CD4-positive, alpha-beta T cell treated with Interleukin-21 for 1 hour (primary cell): ENCODE measurements at places on chromosomes 16 and 17.

GRCh38 chr17:50766222-50767023, 895 bp downstream of the ANKRD40CL start:
- no peak for DNase-seq

DNA sequence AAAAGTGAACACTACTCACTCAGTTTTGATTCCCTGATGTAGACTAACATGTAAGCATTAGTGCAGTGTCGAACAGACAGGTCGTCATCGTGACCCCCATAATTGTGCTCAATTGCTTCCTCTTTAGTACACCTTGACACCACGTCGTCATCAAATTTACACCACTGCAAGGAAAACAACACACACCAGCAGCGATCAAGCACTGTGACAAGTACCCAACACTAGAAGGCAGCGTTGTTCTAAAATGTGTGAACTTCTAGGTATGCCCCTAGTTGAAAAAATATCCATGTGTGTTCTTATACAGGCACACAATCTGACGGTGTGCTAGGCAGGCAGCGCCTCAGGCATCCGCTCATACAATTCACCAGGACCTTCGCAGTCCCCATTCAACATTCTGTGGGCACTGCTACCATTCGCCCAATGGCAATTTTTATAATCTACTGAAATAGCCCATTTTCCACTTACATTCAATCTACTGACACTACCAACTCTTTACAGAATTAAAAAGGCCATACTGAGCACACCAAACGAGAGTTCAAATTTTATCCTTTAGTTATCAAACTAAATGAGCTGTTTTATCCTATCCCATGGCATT, 23.1 kb downstream of the LITAFD start:
- DNase-seq = peak; percentile 35

DNA sequence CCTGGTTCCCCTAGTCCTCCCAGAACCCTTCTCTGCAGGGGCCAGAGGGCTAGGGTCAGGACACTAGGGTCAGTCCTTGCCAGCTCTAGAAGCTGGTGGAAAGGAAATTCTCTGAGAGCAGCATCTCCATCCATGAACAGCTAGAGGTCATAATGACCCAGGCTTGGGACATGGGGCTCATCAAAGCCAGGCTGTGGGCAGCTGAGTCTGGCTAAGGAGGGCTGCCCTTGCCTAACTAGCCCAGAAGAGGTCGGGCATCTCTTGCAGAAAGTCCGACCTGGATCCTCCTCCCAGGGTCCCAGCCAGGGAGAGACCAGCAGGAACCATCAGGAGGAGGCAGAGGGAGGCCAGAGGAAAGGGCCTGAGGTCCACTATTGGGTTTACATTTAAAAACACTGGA, 4.3 kb downstream of the MPO start:
- DNase-seq = no peak

- no peak for DNase-seq
Observed at GRCh38 chr16:1920727-1921171, 2.5 kb upstream of the HS3ST6 start.

- DNase-seq = peak; percentile 25
Observed at GRCh38 chr16:66925322-66925840, at the start of gene RRAD. Gene RRAD, minus strand, starts transcription at chr16:66925535. Its CDS starts 356 bp downstream, at chr16:66925179.

- no peak for DNase-seq
Observed at GRCh38 chr16:86806838-86807351, 228.5 kb downstream of the FOXL1 start.

- no peak for DNase-seq
Observed at GRCh38 chr17:80111702-80112470, 10.5 kb downstream of the GAA start.

GRCh38 chr17:35568561-35568960, 7.9 kb upstream of the SLFN14 start:
- DNase-seq = peak; percentile 42

DNA sequence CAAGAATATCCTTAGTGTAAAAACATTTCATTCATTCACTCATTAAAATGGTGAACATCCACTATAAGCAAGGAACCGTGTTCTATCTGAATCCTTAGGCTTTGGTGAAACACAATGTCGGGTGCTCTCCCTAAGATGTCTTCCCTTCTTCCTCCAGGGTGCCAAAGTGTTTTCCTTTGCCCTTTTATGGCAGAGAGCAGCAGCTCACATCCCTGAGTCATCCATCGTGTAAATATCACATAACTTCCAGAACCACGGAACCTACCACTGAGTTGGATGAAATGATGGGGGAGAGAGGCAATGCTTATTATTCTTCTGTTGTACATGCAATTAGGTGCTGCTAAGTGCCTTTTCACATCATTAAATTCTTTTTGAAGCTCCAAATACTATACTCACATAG, 50.2 kb downstream of the DNAH3 start:
- DNase-seq = no peak

- DNase-seq = no peak
Observed at GRCh38 chr16:19566362-19566761, 10.9 kb downstream of the VPS35L start.

DNA sequence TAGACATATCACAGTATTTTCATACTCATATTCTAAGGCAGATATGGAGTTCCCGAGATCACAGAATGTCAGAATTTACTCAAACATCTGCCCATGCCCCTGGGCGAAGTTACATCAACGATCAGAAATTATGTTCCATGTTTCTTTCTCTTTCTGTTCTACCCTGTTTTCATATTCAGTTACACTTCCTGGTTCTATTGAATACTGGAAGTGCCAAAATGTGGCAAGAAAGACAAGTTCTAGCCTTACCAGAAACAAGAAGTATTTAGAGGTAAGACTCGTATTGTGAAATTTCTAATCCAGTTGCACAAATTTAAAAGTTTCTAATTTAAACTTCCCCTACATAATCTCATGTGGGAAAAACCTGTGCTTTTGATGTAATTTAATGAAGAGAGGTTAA, 36.1 kb downstream of the KCNJ2 start:
- peak; percentile 8 for DNase-seq

DNA sequence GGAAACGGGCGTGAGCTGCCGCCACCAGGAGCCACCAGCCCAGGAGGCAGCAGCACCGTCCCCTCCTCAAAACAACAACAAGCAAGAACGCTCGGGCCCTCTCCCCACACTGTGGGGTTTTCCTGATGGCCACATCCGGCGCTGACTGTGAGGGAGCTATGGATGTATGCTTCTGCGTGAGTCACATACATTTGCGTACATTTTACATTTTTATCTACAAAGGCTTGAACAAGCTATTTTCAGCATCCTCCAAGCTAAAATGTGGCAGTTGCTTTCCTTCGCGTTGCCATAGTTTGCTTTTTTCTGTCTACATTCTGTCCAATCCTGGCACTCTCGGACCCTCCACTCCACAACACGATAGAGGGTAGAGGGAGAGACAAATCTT, 2.0 kb upstream of the ABR start:
- no peak for DNase-seq

DNA sequence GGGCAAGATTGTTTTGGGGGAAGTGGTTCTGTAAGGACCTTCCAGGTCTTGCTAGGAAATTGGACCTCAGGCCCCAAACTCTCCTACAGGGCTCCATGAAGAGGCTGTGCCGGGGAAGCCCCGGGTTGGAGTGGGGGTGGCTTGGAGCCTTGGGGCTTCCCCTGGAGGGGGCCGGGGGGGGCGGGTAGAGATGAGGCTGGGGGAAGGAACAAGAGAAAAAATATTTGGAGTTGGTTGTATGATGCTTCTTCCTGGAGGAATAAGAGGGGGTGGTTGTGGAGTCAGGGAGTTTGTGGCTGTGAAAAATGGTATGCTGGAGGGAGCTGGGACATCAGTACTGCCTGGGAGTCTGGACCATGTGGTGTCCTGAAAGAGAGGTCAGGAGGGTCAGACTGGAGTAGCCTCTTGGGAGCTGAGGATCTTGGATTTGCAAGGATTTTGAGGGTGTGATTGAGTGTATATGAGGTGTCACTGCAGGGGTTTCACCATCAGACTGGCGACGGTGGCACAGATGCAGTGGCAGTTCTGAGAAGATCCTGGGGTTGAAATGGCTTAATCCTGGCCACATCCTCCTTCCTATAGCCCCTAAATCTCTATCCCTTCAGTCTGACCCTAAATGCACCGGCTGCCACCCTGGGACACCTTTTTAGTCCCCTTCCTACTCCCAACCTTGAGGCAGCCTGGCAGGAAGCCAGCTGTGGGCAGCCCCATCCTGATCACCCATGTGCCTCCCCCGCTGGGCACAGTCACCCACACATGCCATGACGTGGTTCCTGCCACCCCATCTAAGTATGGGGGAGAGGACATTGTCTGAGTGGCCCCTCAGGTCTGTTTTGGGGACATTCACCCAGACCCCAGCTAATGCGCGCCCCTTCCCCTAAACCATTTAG, 10.9 kb downstream of the RARA start:
- peak; percentile 89 for DNase-seq

GRCh38 chr17:3657874-3658783, 10.2 kb downstream of the TAX1BP3 start:
- DNase-seq = no peak

- DNase-seq = no peak
Observed at GRCh38 chr16:69110406-69110805, 5.0 kb downstream of the HAS3 start.

DNA sequence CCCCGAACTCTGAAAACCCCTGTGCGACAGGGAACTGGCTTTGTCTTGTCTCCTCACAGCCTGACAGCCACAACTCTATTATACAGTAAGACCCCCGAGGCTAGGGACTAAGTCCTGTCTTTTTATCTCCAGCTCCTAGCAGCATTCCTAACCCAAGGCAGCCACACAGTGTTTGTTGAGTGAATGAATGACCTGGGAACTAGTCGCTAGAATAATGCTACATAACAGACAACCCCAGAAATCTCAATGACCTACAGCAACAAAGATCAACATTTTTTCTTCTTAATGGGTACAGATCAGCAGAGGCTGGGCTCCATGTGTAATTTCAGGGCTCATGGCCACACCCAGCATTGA, 71.4 kb upstream of the TNRC6C start:
- DNase-seq = no peak

DNA sequence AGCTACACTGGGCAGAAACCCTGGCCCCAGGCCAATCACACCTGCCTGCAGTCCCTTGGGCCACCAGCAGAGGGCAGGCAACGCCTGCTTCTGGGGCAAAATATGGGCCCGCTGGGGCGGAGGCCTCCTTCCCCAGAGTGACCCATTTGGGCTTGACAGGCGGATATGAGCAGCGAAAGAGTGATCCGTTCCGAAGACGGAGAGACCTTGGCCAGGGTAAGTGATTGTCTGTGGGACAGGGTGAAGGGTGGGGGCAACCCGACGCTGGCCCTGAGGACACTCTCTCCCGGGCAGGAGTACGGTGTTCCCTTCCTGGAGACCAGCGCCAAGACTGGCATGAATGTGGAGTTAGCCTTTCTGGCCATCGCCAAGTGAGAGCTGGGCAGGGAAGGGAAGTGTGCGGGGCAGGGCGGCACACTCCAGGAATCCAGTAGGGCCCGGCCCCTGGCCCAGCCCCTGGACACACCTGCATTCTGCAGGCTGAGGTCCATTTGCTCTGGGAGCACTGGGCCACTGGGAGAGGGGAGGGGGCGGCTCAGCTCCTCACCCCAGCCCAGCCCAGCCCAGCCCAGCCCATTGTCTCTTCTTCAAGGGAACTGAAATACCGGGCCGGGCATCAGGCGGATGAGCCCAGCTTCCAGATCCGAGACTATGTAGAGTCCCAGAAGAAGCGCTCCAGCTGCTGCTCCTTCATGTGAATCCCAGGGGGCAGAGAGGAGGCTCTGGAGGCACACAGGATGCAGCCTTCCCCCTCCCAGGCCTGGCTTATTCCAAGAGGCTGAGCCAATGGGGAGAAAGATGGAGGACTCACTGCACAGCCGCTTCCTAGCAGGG, 3.5 kb upstream of the NHERF1 start:
- DNase-seq = peak; percentile 86

- DNase-seq = peak; percentile 72
Observed at GRCh38 chr17:50055426-50056216, at the start of gene ITGA3. Gene ITGA3, plus strand, starts transcription at chr17:50056110. Its CDS starts 330 bp downstream, at chr17:50056440.

- no peak for DNase-seq
Observed at GRCh38 chr16:51508490-51509212, 357.6 kb upstream of the SALL1 start.

DNA sequence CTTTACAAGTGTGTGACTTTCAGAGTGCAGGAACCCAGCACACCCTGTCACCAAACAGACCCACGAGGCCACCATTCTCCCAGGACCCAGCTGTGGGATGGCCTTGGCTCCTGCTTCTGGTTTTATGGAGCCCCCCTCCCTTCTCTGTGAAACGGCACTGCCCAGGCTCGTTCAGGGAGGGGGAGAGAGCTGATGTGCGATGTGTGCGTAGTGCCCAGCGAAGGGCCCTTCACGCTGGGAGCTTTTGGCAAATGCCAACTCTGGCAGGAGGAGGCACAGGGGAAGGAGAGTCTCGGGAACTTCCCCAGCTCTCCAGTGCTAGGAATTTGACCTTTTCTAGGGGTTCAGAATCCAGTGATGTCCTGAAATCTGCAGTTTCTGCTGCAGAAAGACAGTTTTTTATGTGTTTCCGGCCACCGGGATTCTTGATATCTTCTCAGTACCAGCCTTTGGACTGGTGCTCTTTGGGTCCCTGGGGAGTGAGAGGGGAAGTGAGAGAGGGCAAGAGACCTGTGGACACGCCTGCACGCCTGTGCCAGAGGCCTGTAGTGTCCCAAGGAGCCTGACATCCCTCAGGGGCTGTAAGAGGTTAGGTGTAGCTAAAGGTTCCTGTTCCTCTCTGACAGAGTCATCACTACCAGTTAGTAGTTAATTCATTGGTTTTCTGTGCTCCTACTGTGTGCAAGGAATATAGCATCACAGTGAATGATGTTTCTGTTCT, 45.1 kb downstream of the CMIP start:
- DNase-seq = no peak

DNA sequence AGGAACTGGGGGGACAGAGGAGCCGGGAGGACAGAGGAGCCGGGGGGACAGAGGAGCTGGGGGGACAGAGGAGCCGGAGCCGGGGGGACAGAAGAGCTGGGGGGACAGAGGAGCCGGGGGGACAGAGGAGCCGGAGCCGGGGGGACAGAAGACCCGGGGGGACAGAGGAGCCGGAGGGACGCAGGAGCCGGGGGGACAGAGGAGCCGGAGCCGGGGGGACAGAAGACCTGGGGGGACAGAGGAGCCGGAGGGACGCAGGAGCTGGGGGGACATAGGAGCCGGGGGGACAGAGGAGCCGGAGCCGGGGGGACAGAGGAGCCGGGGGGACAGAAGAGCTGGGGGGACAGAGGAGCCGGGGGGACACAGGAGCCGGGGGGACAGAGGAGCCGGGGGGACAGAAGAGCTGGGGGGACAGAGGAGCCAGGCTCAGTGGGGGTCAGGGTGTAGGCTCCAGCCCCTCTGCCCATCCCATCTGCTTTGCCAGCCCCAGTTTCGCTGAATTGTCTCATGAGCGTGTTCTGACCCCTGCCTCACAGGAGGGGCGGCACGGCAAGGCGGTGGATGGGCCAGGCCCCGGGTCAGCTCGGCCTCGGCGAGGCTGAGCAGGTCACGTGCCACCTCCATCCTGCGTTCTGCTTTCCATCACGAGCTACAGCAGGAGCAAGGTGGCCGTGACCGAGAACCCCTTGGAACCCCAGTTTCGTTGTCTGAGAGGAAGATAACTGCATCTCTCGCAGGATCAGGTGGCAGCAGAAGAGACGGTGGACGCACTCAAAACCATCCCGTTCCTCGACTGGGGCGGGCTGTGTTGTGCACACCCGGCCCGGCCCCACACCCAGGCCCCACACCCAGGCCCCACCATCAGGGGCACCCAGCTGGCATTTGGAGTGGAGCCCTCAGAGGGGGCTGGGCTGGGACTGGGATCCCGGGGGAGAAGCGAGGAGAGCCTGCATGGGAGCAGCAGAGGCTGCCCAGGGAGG, 26.1 kb upstream of the CBFA2T3 start:
- DNase-seq = no peak
